ENCODE measurements at places on chromosomes 7 and 10. TPM values are rescaled to one million over a fixed set of nuclear protein-coding genes. Genes with fewer than 3 reads are reported as not detected.

DNA sequence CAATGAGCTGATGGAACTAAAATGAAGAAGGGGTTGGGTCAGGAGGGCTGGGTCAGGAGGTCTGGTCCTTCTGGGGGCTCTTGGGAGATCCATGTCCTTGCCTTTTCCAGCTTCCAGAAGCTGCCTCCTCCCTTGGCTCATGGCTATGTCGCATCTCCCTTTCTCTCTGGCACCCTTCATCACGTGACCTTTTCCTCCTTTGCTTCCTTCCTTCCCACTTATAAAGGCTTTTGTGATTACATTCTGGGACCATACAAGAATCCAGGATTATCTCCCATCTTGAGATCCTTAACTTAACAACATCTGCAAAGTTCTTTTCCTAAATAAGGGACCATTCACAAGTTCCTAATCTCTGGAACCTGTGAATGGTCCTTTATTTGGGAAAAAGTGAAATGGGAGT lies 290.2 kb downstream of the GALNT17 start:
- no peak for DNase-seq

DNA sequence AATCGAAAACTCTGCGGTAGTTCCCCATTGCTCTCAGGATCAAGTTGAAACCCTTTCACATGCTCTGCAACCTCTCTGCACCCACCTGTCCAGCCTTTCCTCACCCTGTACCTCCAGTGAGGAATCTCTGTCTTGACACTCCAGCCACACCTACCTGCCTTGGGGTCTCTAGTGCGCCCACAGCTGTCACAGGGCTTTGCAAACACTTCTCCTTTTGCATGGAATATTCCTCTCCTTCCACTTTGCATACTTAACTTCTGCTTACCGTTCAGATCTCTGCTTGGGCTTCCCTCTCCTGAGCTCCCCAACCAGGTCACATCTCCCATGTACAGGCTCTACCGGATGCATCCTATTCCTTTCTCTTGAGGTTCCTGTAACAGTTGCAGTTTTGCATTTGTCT lies 6.6 kb upstream of the ZYX start:
- DNase-seq, result no peak

ATRNL1 gene
- 31.2 TPM for polyA plus RNA-seq

DNA sequence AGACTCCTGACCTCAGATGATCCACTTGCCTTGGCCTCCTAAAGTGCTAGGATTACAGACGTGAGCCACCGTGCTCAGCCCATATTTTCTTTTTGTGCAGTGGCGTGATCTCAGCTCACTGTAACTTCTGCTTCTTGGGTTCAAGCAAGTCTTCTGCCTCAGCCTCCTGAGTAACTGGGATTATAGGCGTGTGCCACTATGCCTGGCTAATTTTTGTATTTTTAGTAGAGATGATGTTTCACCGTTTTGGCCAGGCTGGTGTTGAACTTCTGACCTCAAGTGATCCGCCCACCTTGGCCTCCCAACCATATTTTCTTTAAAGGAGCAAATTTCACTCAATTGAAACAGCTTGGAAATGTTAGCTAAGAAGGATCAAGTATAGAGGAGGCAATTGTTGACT lies 16.5 kb downstream of the GBF1 start:
- no peak for DNase-seq

SPDYE8 gene
- 0.29 TPM for polyA plus RNA-seq
